ENCODE measurements at places on chromosomes 16 and 17.

DNA sequence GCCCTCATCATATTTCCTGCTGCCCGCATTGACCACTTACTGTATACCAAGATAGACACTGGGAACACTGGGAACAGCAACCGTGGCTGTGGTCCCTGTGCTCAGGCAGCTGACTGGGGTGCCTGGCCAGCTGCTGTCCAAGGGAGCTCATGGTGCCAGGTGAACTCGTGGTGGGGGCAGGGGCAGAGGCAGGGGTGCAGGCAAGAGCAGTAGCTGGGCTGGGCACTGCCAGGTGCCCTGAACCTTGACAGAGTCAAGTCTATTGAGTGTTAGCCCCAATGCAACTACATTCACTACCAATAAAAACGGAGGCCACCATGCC is 202.5 kb downstream of the C16orf78 start:
- no peak for DNase-seq

- no peak for DNase-seq
Observed at GRCh38 chr17:76820039-76820438, 48.2 kb upstream of the MGAT5B start.

DNA sequence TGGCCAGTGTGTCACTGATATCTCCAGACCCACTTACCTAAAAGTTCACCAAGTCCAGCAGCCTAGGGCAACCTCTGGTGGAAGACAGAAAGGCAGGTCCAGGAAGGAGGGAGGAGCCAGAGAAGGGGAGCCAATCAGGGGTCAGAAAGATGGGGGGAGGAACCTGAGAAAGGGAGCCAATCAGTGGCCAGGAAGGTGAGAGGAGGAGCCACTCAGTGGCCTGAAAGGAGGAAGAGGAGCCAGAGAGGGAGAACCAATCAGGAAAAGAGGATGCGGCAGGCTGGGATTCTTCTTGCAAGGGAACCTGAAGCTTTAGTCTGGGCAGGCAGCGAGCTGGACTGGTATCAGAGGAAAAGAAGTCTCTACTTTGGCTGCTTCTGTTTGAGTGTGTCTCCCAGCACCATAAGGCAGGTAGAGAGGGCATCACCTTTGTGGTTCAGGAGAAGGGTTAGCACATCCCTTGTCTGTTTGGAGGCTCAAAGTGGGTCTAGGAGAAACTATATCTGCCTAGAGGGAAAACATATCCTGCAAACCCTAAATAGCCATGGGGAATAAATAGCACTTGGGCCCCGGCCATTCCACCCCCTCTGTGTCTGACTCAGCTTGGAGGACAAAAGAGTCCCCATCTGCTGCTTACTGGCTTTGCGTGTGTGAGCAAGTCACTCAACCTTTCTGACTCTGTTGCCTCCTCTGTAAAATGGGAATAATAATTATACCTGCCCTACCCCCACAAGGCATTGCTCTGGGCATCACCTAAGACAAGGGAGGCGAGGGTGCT is 43.4 kb upstream of the CRHR1 start:
- no peak for DNase-seq

DNA sequence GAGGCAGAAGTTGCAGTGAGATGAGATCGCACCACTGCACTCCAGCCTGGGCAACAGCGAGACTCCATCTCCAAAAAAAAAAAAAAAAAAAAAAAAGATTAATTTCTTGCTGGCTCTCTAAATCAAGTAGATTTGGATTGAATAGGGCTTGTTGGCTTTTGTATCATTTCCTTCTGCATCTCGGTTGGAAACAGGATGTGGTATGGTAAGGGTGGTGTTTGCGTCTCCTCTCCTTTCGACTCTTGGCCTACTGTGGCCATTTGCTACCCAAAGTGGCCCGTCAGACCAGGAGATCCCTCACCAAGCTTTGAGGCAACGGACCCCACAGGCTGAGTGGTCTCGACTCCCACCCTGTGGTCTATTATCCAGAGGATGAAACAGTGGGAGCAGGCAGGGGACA is 168.0 kb upstream of the IRX3 start:
- DNase-seq = no peak

- no peak for DNase-seq
Observed at GRCh38 chr16:2592786-2593185, 55.0 kb downstream of the PDPK1 start.

GRCh38 chr17:48107137-48108055 is at the start of gene SNX11:
Gene SNX11 (plus strand): TSS chr17:48107766. CDS start chr17:48112044, 4,278 bp downstream.
- DNase-seq = peak; percentile 93

DNA sequence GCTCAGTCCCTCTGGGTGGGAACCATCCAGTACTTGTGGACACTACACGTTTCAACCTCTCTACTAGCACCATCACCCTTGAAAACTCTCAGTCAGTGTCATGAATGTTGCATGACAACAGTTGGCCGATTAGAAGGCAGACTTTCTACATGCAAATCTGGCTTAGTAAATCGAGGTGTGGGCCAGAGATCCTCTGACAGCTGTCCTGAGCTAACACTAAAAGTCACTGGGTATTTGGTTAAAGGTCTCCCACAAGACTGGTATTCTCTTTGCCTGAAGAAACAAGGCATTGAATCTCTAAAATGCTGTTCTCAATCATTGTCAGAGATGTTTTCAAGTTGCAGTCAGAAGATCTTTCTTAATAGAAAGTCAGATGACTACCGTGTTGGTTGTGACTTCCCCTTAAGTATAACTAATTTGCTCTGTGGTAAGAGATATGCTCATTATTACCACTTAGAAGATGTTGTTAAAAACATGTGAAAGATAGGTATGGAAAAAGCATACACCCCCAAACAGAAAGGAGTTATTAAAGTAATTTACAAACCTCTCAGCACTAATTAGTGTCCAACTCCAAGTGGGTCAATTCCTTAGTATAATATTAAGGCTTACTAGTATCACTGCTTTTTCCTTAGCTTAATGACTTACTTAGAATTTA is 62.3 kb downstream of the WNT3 start:
- no peak for DNase-seq

DNA sequence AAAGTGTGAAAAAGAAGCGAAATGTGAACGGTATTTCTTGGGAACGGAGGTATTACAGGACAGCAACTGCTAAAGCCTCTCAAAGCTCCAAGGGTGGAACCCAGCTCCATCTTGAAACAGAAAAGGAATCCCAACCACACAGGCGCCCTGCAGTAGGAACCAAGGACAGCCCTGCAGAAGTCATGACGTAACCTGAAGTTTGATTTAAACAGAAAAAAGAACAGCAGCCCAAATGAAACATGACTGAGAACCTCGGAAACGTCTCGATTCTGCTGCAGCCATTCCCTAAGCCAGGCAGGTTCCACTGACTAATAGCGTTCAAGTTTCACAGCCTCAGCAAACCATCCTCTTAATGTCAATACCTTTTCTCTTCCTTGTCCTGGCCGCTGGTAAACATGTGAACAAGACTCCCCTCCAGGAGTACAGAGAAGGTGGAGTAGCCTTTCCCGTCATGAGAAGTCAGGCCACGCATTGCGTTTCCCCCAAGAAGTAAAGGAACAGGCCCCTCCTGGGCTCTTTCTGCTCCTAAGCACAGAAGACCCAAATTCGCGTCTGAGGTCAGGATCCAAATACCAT is 20.1 kb downstream of the SIAH1 start:
- DNase-seq = no peak

- DNase-seq = no peak
Observed at GRCh38 chr16:52677501-52677900, 130.6 kb upstream of the TOX3 start.

DNA sequence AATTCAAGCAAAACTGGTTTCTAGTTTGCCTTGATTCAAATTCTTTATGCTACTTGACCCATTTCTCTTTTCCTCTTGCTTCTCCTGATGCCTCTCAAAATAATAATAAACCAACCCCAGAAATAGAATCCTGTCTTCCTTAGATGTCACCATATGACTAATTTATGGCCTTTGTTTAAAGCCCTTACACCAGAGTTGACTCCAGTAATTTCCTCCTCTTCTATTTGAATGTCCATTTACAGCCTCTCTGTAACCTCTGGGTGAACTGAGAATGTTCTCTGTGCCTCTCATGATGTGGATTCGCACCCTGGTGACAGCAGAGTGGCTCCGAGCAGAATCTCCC is 31.5 kb downstream of the ZFHX3 start:
- no peak for DNase-seq

DNA sequence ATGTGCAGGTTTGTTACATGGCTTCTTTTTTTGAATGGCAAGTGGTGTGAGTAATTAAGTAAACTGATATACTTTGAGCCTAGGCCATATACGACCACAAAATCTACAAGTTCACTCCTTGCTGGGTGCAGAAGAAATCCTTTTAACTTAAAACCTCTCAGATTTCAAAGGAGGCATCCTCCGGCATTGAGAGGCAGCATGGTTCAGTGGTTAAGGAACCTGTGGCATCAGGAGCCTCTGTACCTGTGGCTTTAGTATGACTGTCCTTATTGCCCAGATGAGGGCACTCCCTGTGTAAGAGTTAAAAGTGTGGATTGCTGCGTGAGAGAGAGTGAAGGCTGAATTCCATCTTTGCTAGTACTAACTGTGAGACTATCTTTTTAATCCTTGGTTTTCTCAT is 3.3 kb downstream of the NLRP1 start:
- DNase-seq = no peak

DNA sequence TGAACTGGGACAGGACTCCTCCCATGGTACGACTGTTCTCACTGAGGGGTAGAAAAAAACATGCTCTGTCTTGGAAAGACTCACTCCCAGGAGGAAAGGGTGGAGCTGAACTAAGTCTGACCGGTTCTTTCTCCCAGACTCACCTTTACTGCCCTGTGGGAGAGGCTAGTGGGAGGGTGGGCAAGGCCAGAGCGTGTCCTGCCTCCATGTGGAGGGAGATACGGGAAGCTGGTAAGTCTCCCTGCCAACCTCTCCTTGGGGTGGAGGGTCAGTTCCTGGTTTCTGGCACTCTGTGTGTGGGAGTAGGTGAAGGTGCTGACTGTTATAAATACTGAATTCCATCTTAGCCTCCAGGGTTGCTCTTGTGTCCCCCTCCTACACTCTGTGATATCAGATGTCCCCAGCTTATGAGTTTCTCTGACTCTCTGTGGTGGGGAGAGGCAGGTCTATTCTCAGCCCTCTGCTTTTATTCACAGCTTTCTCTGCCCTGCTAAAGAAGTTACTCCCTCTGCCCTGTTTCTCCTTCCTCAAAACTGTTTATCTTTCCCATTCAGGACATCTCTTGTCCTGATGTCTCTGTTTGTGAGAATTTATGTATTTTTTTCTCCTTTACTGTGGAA is 26.9 kb upstream of the FAM20A start:
- no peak for DNase-seq

- DNase-seq = no peak
Observed at GRCh38 chr17:42116705-42117396, 4.3 kb downstream of the KAT2A start.

DNA sequence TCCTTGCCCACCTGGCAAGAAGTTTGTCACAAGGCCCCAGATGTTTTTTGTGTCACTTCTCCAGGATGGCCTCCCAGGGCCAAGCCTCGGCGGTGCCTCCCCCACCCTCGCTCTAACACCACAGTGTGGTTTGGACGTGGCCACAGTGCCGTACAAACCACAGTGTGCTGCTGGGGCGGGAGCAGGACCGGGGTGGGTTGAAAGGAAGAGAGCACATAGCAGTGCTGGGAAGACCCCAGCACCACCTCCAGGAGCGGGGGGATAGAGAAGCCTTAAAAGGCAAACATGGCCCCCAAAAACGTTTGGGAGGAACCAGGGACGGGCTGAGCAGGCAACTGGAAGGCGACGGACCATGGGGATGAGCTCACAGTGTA is 5.0 kb upstream of the BCL6B start:
- no peak for DNase-seq

DNA sequence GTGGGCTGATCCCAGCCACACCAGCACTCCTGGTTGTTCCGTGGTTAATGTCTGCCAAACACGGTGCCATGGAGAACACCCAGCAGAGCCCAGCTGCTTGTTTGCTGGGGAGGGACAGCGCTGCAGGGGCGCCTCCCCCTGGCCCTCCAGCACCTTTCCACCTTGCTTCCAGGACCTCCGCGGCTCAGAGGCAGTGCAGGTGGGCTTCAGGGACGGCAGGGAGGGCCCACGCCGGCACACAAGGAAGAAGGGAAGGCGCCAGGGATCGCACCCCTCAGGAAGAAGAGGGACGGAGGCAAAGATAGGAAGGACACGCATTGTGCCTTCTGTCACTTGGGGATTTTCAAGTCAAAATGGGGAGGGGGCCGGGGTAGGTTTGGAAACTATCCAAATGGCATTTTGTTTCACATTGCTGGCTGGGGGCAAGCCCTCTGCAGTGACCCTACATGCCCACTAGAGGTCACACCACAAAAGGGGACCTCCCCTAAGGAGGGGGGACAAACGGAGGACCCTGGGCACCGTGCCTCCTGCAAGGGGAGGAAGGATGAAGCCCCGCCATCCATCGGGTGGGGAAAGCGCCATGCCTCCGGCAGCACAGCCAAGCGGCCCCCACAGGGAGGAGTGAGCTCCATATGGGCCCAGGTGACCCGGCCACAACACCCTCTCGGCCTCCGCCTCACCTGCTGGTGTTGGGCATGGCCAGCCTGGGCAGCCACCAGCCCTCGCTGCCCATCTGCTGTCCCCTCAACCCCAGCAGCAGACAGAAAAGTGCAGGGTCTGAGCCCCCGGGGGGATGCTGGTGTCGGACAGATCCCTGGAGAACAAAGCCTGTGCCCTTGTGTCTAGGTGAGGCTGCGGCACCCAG is 7.5 kb upstream of the C16orf95 start:
- no peak for DNase-seq

DNA sequence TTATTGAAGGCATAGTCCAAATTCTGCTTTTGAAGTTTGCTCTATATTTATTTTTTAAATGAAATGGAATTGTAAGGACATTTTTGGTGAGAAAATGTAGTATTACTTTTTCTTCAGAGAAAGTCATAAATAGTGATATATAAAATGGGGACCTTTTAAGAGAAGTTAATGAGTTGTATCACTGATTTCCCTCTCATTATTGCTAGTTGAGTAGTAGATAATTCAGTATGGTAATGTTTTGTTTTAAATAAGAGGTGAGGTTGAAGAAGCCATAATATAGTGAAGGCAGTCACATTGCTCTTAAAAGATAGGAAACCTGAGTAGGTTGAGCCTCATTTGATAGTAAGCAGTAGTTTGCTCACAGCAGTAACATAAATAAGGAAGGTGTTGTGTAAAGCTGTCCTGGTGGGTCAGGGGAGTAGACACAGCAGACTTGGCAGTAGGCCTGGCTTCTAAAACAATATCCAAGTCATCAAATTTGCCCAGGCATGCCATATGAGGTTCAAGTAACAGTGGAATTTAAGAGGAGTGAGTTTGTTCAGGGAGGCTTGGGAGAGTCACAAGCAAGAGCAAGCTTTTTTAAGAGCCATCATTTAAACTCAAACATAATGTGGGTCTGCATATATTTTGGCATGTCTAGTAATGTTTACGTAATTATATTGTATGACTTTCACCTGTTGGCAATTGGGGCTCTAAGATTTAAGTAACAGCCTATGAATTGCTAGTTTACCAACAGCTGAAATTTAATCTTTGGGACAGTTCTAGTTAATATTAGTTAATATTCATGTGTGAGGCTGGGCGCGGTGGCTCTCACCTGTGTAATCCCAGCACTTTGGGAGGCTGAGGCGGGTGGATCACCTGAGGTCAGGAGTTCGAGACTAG is 6.5 kb downstream of the NFATC3 start:
- DNase-seq = no peak

- DNase-seq = no peak
Observed at GRCh38 chr17:1627182-1627981, 1.3 kb downstream of the SLC43A2 start.

GRCh38 chr17:13118311-13118710 is 100.5 kb upstream of the ELAC2 start:
- DNase-seq = no peak
